ENCODE measurements at places on chromosomes 5 and 9. TPM values are rescaled to one million over a fixed set of nuclear protein-coding genes. Genes with fewer than 3 reads are reported as not detected.

The F2R gene
- total RNA-seq = 3.9 TPM

The C5orf46 gene
- total RNA-seq = not detected

The SPATA31A3 gene
- not detected for total RNA-seq

The TMEM8B gene
- total RNA-seq = 1.9 TPM

The MARCOL gene
- not detected for total RNA-seq

The GDA gene
- total RNA-seq = not detected

The FOXD4L3 gene
- not detected for total RNA-seq

The COL23A1 gene
- not detected for total RNA-seq

The ENTPD8 gene
- total RNA-seq = not detected

The GDNF gene
- total RNA-seq = 0.36 TPM

The OCLN gene
- total RNA-seq = 0.10 TPM

The RARS1 gene
- 145 TPM for total RNA-seq

The C5orf58 gene
- total RNA-seq = not detected

The ZNG1C gene
- 35.8 TPM for total RNA-seq

The SH3RF2 gene
- 0.18 TPM for total RNA-seq

The TXNDC8 gene
- not detected for total RNA-seq

The LCN9 gene
- total RNA-seq = not detected

The SLC23A1 gene
- total RNA-seq = 1.5 TPM

The LMX1B gene
- total RNA-seq = not detected

The BNIP1 gene
- total RNA-seq = 22.6 TPM

The CDK5RAP2 gene
- total RNA-seq = 60.3 TPM

The TNFSF15 gene
- total RNA-seq = 1.5 TPM

The SPRY4 gene
- total RNA-seq = 1.7 TPM

The MSX2 gene
- total RNA-seq = not detected

The IL13 gene
- 308 TPM for total RNA-seq

The FOXD4L6 gene
- total RNA-seq = 0.16 TPM

The LCN1 gene
- total RNA-seq = not detected

The XRCC4 gene
- total RNA-seq = 10.2 TPM

The SPATA31C1 gene
- not detected for total RNA-seq

The SLC36A3 gene
- total RNA-seq = not detected

The POU5F2 gene
- total RNA-seq = 1.6 TPM

The PPP3R2 gene
- total RNA-seq = not detected

The PDE4D gene
- 50.6 TPM for total RNA-seq

The LECT2 gene
- not detected for total RNA-seq

The RNF183 gene
- not detected for total RNA-seq

The FBP2 gene
- total RNA-seq = not detected

The SLC6A7 gene
- not detected for total RNA-seq

The SMIM15 gene
- 84.0 TPM for total RNA-seq

The RIGI gene
- 6.1 TPM for total RNA-seq

The TCF7 gene
- total RNA-seq = 77.2 TPM

The PCDHA1 gene
- not detected for total RNA-seq

The PRDM9 gene
- not detected for total RNA-seq

The ROPN1L gene
- 0.20 TPM for total RNA-seq

The IFNA5 gene
- total RNA-seq = not detected

The HARS2 gene
- total RNA-seq = 31.2 TPM

The BAAT gene
- total RNA-seq = 0.08 TPM

The WHRN gene
- total RNA-seq = 2.4 TPM

The SLC4A9 gene
- total RNA-seq = not detected

The CCL27 gene
- not detected for total RNA-seq

The IGIP gene
- total RNA-seq = 3.5 TPM

The PCDHB9 gene
- total RNA-seq = not detected

The ATP6V1G1 gene
- 61.0 TPM for total RNA-seq

The OMD gene
- total RNA-seq = not detected

The FCN1 gene
- total RNA-seq = not detected

The WWC1 gene
- 0.70 TPM for total RNA-seq

The LRRC70 gene
- total RNA-seq = 0.86 TPM

The GPSM1 gene
- total RNA-seq = 18.3 TPM

All from activated T-helper 1 cell treated with anti-CD3 and anti-CD28 coated beads, Interleukin-12 subunit alpha, Interleukin-12 subunit beta, Interleukin-2, Interleukin-4 antibody, amounts not matched to agents 30 ng/mL and 10 ng/mL and 1 ng/mL, durations not matched to agents 14 hours and 24 hours and 36 hours (primary cell).